ENCODE measurements at places on chromosomes 3 and 15. TPM values are rescaled to one million over a fixed set of nuclear protein-coding genes. Genes with fewer than 3 reads are reported as not detected.

GRCh38 chr3:10157031-10157430 lies 7.7 kb upstream of the IRAK2 start:
- no peak for ATAC-seq

DNA sequence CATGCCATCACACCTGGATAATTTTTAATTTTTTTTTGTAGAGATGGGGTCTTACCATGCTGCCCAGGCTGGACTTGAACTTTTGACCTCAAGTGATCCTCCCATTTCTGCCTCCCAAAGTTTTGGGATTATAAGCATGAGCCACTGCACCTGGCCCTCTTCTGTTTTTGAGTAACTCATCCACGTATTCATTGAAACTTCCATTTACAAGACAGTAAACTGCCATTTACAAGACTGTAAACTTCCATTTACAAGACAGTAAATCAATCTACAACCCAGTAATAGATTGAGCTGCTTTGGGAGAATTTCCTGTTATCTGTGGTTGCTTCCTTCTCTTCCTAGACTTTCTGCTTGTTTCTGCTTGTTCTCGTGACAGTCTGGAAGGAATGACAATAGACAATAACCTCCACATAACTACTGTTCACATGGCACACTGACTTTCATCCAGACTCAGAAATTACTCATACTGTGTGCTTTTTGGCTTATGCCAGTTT lies 114.7 kb upstream of the CCNL1 start:
- ATAC-seq: no peak

- ATAC-seq: no peak
Observed at GRCh38 chr3:31197941-31198340, 303.5 kb upstream of the GADL1 start.

Gene POPDC2
- 2.3 TPM for total RNA-seq

GRCh38 chr15:63551400-63551799 lies 45.8 kb upstream of the FBXL22 start:
- ATAC-seq: no peak

GRCh38 chr3:175911937-175912336 lies 1052.8 kb downstream of the NAALADL2 start:
- no peak for ATAC-seq

DNA sequence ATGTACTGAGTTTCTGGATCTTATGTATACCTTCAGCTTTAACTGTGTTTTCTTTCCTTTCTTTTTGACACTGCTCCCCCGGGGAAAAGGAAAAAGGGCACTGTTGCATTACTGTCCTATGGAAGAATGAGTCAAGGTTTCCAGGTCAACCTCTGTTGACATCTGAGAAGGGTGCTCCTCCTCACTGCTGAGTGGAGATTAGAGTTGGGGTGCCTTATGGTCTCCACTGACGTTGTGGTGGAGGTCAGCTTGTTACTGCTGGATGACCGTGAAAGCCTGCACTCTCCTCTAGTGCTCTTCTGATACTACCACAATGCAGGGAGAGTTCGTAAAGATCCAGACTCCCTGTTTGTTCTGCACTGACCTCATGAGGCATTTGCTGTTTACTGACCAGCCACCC lies 252.1 kb upstream of the GRM7 start:
- ATAC-seq: no peak

DNA sequence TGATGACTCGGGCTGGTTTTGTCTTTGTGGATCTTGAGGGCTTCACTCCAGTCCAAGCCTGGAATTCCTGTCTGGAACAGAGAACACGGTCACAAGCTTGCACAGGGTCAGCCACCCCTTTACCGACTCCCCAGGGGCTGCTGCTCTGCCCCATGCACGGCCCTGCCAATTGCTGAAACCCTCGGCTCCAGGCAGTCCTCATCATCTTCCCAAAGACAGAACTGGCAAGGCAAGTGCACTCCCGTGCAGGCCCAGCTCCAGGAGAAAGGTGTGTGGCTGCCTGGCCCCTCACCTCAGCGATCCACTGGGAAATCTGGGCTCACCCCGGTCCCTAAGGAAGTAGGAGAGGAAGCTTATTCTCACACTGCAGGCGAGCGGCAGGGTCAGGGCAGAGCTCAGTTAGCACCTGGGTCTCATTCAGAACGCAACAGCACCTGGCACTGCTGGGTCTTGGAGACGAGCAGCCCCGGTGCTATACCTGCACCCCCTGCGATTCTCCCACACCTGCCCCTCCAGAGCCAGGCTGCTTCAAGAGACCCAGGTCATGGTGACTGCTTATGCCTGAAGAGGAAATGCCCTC lies 7.2 kb downstream of the MAP6D1 start:
- no peak for ATAC-seq

- peak; percentile 56 for ATAC-seq
Observed at GRCh38 chr15:75347222-75348033, 589 bp downstream of the NEIL1 start.

DNA sequence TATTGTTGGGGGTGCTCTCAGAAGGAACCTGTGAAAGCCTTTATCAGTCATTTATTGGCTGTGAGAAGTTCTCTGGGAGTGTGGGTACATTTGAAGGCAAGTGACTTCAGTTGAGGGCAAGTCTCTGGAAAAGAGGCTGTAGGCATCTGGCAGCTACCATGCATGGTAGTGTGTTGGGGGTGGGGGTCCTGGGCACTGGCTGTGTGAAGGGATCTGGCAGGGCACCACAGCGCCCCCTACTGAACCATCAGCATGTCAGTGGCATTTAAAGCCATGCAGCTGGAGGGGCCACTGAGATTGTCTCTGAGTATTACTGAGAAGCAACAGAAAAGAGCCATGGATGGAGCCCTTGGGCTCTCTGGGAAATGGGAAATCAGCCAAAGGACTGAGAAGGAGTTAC lies 30.6 kb downstream of the CRTAP start:
- ATAC-seq: no peak

GRCh38 chr15:68186671-68187397 lies 18.3 kb downstream of the CALML4 start:
- ATAC-seq: no peak

GRCh38 chr3:158753854-158754253 lies 21.6 kb upstream of the RARRES1 start:
- no peak for ATAC-seq

Gene RBP2
- total RNA-seq: 3.9 TPM

Gene STAG1
- 32.7 TPM for total RNA-seq

Gene CTXN2
- 0.10 TPM for total RNA-seq

GRCh38 chr3:13473020-13473419 lies 7.1 kb upstream of the HDAC11 start:
- ATAC-seq: no peak

- no peak for ATAC-seq
Observed at GRCh38 chr3:183437061-183437460, 8.6 kb upstream of the MCF2L2 start.

Gene TICRR
- total RNA-seq: 1.4 TPM

Gene DPPA2
- total RNA-seq: 0.27 TPM

Gene RPL4
- 4,456 TPM for total RNA-seq

GRCh38 chr3:88767746-88768145 lies 339.7 kb upstream of the EPHA3 start:
- ATAC-seq: no peak

DNA sequence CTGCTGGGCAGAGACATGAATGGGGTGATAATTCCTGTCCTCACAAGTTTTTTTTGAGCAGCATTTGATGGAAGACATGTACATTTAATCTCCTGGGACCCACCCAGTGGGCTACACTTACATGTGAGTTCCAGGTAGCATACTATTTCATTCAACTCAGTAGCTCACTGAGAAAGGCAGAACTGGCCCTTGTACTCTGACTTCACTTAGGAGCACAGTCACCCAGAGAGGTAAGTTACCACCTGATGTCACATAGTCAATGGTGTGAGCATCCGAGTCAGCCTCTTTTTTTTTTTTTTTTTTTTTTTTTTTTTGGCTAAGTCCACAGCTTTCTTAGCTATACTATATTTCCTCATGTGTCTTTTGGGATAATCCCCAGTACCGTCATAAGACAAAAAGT lies 32.7 kb upstream of the MCTP2 start:
- no peak for ATAC-seq

Gene ANKRD28
- 59.8 TPM for total RNA-seq

DNA sequence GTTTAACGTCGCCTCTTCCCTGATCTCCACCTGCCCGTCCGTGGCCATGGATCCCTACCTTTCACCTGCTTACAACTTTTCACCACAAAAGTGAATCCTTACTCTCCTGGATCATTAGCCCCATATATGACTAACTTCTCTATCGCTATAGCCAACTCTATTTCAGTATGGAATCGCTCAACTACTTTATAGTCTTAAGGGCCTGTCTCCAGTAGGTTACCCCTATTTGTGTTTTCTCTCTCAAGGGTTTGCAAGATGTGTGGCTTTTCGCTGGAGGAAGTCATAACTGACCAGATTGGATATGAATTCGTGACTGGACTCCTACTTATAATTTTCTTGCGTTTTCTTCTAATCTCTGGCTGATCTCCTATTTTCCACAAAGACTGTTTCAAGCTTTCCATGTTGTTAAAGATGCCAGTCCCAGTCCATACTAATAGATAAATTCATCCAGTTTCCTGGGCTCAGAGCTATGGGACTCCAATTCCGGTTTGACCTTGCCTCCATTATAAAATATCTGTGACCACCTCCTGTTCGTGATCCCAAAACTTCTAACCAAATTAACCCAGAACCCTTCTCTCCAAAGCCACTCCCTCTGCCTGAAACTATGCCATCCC lies 1.3 kb upstream of the STAG1 start:
- no peak for ATAC-seq

DNA sequence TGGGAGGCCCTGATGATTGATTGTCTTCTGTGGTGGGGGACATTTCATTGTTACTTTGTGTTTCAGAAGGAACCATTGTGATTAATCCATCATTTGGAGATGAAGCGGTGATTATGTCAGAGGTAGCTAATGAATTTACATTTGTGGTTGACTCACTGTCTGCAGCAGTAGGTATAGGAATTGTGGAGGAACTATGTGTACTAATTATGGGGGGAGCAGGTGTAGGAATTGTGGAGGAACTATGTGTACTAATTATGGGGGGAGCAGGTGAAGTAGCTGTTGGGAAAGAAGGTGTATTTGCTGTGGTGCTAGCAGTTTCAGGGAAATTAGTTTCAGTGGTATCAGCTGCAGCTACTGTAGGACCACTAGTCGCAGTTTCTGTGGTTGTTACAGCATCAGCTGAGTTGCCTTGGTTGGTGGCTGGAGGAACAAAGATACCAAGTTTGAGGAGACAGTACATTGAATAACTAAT lies 6.9 kb downstream of the MUC13 start:
- ATAC-seq: no peak

Gene EFHB
- 0.87 TPM for total RNA-seq

GRCh38 chr3:12611117-12611516 lies 52.8 kb downstream of the RAF1 start:
- no peak for ATAC-seq

- no peak for ATAC-seq
Observed at GRCh38 chr3:49928481-49929017, 1.1 kb downstream of the MON1A start.
